CD4-positive, CD25-positive, alpha-beta regulatory T cell (primary cell): ENCODE measurements at places on chromosomes 6 and 20. TPM values are rescaled to one million over a fixed set of nuclear protein-coding genes. Genes with fewer than 3 reads are reported as not detected.

DNA sequence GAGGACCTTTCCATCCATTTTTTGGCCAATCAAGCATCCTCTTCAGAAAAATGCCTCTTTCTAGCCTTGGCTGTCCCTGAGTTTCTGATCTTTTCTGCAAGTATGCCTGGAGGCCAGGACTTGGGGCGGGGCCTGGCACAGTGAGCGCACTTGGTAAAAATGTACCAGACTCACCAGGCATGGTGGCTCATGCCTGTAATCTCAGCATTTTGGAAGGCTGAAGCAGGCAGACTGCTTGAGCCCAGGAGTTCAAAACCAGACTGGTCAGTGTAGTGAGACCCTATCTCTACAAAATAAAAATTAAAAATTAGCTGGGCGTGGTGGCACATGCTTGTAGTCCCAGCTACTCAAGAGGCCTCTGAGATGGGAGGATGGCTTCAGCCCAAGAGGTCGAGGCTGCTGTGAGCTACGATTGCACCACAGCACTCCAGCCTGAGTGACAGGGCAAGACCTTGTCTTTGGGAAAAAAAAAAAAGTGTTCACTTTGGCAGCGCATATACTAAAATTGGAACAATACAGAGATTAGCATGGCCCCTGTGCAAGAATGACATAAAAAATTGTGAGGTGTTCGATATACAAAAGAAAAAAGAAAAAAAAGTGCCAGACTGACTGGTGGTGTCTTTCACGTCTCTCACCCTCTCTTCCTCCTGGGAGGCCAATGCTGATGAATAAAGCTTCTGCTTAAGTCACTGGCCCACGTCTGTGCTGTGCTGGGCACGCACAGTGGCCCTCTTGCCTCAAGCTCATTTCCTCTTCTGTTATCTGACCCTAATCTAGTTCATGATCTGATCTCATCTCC lies 18.1 kb upstream of the SLC9A8 start:
- H3K36me3 ChIP-seq: no peaks in the 10 kb centered on the region
- peaks cover 4% of the 10 kb centered on the region for H3K4me1 ChIP-seq

DNA sequence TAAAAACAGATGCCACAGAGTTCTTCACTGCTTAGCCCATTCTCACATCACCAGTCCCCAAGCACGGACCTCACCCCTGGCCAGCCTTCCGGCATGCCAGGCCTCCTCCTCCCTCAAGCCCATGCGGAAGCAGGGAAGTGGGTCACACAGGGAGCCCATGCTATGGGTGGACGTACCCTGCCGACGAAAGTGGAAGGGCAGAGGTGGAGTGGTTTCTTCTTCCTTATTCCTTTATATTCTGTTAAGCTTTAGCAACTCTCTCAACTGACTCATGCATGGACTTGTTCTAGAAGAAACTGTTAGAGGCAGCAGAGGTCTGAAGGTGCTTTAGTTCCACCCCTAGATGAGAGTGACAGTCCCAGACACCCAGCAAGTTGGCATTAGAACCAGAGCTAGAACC lies 118.6 kb downstream of the LY86 start:
- H3K27me3 ChIP-seq: peaks cover 5% of the 10 kb centered on the region
- no peak overlapping the region for H3K27ac ChIP-seq
- no peak overlapping the region for H3K4me3 ChIP-seq
- H3K36me3 ChIP-seq: no peaks in the 10 kb centered on the region
- H3K4me1 ChIP-seq: peaks cover 4% of the 10 kb centered on the region

GRCh38 chr6:142764311-142764710 lies 180.7 kb downstream of the HIVEP2 start:
- H3K27me3 ChIP-seq: no peaks in the 10 kb centered on the region
- no peak overlapping the region for H3K4me3 ChIP-seq
- no peak overlapping the region for H3K27ac ChIP-seq
- DNase-seq: no peak

GRCh38 chr6:92275150-92275549 lies 1144.2 kb downstream of the EPHA7 start:
- H3K27ac ChIP-seq: no peak overlapping the region
- H3K36me3 ChIP-seq: no peaks in the 10 kb centered on the region
- DNase-seq: no peak
- no peaks in the 10 kb centered on the region for H3K4me1 ChIP-seq
- no peaks in the 10 kb centered on the region for H3K27me3 ChIP-seq
- no peak overlapping the region for H3K4me3 ChIP-seq

DNA sequence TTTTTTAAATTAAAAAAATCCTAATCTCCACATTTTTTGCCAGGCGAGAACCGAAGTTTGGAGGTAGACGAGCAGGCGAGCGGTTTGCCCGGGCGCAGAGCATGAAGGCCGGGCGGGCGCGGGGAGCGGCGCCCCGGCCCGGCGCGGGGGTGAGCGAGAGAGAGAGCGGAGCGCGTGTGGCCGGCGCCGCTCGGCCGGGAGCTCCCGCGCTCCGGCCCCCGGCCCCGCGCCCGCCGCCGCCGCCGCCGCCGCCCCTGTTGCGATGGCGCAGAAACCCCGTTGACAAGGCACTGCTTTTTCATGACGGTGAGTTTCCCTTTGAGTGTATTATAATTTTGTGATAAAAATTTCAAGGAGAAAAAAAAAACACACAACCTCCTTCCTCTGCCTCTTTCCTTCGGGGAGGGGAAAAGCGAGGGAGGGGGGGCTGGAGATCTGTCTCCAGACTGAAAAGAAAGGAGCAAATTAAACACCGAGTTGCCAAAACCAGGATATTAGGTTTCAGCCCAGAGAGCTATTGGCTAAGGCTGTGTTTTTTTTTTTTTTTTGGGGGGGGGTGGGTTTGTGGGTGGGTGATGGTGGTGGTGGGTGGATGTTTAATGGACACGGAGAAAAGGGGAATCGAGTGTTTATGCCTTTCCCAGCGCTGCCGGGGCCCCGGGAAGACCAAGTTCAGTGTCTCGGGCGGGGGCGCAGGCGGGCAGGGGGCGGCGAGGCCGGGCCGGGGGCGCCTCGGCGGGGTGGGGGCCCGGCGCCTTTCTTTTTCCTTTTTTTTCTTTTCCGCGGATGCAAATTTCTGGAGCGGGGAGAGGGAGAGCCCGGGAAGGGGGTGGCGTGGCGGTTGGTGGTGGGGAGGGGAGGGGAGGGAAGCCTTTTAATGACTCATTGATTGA lies at the start of gene BICRAL:
TSS of gene BICRAL (plus strand) at position 257 of the 893 bp plus-strand sequence. CDS start 39,971 bp downstream, outside the sequence.
- H3K4me3 ChIP-seq: peak within 1 kb of the TSS; percentile 96
- peaks cover 63% of the 10 kb centered on the region for H3K4me1 ChIP-seq
- H3K27me3 ChIP-seq: no peaks in the 10 kb centered on the region
- peak within 1 kb of the TSS; percentile 100 for H3K27ac ChIP-seq
- peak; percentile 63 for DNase-seq
- H3K36me3 ChIP-seq: no peaks in the 10 kb centered on the region

Gene AKAP12
- total RNA-seq: 0.30 TPM

Gene CDH4
- 0.69 TPM for total RNA-seq

Gene MOG
- total RNA-seq: not detected
